NCI-H2107 (cell line): ENCODE measurements at places on chromosomes 7 and 10.

DNA sequence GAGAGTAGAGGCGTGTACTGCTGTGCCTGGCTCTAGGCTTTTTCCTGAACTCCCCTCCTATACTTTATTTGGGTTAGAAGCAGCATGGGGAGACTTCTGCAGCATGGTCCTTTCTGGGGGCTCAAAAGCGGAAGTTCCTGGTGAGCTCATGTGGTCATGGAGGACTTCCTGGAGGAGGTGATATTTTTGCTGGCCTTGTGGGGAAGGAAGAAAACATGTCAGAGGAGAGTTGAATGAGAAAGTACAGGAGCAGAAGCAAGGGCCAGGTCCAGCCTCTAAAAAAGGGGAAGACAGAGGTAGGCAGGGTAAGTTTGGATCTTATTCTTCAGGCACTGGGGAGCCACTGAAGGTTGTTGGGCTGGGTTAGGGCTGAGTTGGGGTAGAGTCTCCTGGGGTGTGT is 45.5 kb downstream of the CASTOR2 start:
- no peak for DNase-seq

- DNase-seq = no peak
These were observed 88.4 kb downstream of the ABCA13 start for GRCh38 chr7:48259463-48260280.

DNA sequence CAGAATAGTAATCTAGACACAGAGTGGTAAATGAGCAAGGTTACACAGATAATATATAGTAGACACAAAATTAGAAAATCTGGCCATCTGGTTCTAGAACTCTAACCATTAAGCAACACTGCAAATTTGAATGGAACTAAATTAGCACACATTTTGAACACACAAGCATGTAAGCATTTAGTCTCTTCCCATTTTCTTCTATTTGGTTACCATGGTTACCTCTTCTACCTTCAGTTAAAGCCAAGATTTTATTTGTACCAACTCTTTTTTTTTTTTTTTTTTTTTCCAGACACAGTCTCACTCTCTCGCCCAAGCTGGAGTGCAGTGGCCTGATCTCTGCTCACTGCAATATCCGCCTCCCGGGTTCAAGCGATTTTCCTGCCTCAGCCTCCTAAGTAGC is 790.5 kb downstream of the MAGI2 start:
- DNase-seq = no peak

GRCh38 chr7:19090526-19090925 is 26.9 kb downstream of the TWIST1 start:
- no peak for DNase-seq

DNA sequence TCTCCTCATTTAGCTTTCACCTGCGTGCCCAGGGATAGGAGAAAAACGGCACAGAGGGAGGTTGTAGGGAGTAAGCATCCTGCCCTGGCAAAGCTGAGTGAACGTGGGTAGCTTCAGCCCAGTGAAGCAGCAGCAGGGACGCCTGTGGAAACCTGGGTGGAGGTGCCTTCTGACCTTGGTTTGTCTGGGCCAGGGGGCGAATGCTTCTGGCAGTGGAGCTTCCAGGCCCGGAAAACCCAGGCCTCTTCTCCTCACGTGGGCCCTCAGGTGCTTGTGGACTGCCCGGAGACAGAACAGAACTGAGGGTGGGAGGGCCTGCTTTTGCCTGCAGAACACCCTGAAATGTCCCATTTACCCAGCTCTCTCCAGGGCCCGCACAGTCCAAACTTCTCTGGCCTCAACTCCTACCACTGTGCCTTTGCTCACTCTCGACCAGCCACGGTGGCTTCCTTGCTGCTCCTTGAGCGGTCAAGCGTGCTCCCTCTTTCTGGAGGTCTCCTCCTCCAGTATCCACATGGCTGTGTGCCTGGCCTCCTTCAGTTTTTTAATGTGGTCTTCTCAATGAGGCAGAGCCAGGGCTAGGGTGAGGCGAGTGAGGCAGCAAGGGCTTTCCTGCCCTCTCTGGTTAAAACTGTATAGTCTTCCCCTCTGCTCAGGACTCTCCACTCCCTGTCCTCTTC is 62.4 kb downstream of the TMEM209 start:
- DNase-seq = no peak
